ENCODE measurements at places on chromosomes 6 and 20.

DNA sequence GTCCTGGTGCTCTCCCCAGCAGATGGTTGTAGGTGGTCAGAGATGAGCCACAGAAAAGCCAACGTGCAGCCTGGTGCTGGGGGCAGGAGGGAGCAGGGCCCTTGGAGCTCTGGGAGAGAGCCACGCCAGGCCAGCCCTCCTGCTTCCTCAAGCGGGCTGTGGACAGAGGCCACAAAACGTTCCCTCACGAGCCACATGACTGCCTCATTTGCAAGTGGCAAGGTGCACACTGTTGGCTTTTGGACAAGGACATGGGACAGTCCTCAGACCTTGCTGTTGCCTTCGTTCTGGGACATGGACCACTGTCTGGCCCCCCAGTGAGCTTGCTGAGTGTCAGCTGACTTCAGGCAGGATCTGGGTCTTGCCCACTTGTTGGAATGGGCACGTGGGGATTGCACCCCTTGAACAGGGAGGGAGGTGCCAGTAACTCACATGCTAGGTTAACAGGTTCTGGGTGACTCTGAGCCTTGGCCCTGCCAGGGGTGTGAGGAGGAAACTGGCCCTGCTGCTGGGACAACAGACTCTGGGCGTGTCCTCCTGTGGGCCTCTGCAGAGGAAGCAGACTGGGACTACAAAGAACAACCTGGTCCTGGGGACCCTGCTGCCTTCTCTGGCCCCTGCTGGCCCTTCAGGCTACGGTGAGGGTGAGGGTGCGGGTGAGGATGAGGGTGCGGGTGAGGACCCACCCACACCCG lies 2.6 kb downstream of the SLCO4A1 start:
- no peak for DNase-seq

DNA sequence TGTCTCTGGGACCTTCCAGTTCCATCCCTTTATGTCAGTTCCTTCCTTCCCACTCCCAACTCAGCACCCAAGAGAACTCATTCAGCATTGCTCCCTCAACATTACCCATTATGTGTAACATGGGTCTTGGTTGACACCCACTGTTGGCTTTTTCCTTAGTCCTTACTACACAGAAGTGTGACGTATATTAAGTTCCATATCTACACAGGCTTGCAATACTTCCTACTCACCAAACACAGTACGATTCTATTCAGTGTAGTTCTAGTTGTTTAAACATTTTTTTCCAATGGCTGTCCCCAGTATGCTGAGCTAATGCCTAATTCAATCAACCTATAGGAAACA lies 37.7 kb downstream of the ARHGAP18 start:
- no peak for DNase-seq

GRCh38 chr6:146389740-146390139 lies 153.9 kb upstream of the RAB32 start:
- DNase-seq, result no peak

GRCh38 chr20:57391439-57392301 lies 474 bp downstream of the RBM38 start:
- DNase-seq, result peak; percentile 67

GRCh38 chr20:36573798-36574365 lies 485 bp downstream of the TGIF2 start:
- DNase-seq, result no peak

GRCh38 chr20:62793757-62794006 lies 2.6 kb upstream of the MRGBP start:
- DNase-seq, result no peak

DNA sequence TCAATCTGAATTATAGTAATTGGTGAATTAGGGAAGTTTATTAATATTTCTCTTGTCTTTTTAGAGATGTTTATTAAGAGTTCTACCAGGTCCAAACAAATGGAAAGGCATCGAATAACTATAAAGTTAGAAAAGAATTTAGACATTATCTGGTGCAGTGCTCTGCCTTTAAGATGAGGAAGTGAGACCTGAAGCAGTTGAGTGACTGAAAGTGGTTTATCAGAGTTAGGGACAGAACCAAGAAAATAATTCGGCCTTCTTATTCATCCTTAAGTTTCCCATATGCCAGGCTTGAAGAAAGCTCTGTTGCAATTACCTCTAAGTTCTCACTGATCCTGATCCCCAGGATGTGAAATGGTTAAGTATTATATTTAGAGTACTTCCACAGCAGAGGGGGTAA lies 94.2 kb upstream of the FLRT3 start:
- DNase-seq, result no peak

GRCh38 chr6:149482545-149483333 lies 2.1 kb downstream of the ZC3H12D start:
- DNase-seq, result no peak

DNA sequence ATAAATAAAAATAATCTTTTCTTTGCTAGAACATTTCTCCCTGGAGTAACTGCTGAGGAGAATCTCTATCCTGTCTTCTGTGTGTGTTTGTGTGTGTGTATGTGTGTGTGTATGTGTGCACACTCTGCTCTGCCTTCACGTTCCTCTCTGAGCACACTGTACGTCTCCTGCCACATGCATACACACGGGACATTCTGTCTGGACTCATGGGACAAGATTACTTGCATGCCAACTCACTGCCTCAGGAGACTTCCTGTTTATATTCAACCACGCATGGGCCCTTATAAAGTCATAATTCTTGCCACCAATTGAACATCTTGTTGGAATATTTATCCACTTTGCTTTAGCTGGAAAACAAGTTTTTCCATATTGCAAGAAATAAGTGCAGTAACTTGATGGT lies 930.6 kb downstream of the KIF16B start:
- DNase-seq, result no peak

GRCh38 chr6:167573461-167574215 lies 248.8 kb downstream of the TTLL2 start:
- DNase-seq, result no peak

DNA sequence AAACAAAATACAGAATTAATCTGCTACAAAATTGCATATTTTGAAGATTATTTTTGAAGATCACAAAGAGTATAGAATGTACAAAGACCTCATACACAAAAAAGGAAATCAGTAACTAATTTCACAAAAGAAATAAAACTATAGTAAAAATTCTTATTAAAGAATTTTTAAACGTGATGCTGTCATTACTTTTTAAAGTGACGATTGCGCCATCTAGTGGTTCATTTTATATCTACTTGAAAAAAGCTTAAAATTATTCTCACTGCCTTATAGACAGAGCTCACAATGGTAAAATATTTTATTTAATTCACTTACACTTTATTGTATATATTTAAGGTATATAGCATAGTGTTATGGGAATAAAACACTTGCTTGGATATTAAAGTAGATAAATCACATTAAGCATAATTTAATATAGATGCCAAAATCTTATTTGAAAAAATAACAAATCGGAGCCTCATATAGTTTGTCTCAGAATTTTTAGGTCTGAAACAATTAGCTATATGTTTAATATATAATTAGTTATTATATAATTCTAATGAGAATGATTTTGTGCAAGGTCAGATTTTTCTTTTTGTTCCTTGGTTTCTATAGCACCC lies 128.8 kb downstream of the PHF3 start:
- no peak for DNase-seq

GRCh38 chr6:131852200-131852599 lies 44.4 kb downstream of the ENPP1 start:
- DNase-seq, result no peak

DNA sequence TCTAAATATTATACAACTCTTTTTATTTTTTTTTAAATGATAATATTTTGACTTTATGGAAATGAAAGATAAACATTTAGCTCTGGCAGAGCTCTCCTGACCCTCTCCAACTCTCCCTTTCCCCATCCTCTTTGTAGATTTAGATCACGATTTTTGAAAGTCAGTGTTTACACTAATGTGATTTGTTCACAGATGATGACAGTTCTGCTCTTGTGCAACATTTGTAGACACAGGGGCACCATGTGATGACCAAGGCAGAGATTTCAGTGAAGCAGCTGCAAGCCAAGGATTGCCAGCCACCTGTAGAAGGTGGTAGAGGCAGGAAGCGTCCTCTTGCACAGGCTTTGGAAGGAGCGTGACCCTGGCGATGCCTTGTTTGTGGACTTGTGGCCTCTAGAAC lies 483.2 kb downstream of the QKI start:
- no peak for DNase-seq

GRCh38 chr20:36487069-36487468 lies 54.2 kb upstream of the MYL9 start:
- no peak for DNase-seq

- DNase-seq, result no peak
Observed at GRCh38 chr6:133040094-133040802, 200.9 kb upstream of the EYA4 start.

DNA sequence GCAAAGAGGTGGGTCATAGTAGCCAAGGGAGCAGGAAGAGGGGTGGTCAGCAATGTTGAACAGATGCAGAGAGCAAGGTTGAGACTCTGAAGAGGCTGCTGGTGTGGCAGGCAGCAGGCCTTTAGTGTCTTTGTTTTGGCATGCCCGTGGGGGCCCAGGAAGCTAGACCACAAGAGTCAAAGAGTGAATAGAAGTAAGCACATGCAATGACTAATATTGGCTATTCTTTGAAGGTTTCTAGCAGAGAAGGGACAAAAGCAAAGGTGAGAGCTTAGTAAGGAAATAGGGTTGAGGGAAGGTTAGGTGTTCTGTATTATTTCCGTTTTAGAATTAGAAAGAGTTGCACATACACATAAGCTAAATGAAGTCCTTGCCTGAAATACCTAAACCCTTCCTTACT lies 18.8 kb downstream of the TDRD6 start:
- DNase-seq, result no peak

DNA sequence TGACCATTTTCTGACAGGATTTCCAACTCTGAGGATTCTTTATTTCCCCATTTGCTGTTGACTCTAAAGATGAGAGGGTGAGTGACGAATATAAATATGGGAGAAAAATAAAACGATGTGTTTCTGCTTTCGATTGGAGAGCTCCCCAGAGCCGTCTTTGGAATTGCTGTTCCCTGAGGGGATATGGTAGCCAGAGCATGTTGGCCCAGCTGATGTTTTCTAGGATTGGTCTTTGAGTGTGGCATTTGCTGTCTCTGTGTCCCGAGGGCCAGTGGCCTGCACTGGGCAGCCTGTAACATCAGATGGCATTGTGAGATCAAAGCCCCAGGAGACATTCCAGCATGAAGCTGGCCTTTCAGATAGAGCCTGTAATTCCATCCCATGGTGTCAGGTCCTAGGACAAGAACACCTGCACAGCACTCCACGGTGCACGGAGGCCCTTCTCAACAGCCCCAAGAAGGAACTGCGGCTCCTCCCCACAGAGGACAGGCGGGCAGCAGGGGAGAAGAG lies 26.7 kb downstream of the PKIG start:
- DNase-seq, result no peak

DNA sequence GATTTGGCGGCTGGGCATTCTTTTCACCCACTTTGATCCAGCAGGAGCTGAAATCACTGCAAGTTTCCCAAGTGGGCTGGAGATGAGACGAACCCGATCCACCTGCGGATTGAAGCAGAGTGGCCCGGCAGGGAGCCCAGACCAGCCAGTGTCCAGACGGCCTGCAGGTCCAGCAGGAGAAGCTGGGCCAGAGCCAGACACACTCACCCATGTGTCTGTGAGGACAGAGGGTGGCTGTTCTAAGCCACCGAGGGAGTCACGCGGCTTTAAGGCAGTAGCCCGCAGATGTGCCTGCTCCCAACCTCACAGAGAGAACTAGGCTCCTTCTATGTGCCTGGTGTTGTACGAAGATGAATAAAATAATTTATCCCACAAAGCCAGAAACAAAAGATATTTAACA lies 200.7 kb downstream of the WDR27 start:
- no peak for DNase-seq

GRCh38 chr6:149235130-149235561 lies 82.4 kb upstream of the TAB2 start:
- no peak for DNase-seq

GRCh38 chr6:161199850-161200249 lies 74.0 kb downstream of the AGPAT4 start:
- DNase-seq, result no peak

DNA sequence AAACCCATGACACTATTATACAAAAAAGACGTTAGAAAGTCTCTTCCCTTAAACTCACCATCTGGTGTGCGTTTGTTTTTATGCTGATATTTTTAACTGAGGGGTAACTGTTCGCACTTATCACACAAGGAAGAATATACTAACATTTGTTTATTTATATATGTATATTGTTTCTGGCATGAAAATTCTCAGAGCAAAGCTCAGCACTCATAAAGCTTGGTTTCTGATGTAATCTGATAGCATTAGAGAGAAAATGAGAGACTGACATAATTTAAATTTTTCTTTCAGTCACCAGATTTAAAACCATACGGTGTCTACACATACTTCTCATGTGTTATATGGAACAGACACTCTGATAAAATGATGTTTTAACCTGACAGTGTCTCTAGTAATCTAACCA lies 6.9 kb downstream of the BLOC1S5 start:
- no peak for DNase-seq

DNA sequence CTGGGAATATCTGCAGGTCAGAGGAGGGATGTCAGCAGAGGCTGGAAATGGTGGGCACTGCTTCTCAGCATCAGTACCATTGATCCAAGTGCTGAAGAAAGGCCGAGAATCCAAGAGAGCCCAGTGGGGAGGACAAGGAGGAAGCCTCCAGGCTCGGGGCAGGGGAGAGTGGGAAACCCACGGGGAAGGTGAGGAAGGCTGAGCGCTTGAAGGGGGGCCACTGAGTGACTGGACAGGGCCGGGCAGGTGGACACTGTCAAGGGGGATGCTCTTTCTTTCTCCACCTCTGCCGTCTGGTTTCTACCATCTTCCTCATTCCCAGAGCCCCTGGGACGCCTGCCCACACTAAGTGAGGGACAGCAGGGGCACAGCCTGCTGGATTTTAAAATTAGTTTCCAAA lies 335.0 kb downstream of the CDH4 start:
- DNase-seq, result no peak

GRCh38 chr20:47568019-47568418 lies 66.3 kb downstream of the NCOA3 start:
- DNase-seq, result peak; percentile 13

DNA sequence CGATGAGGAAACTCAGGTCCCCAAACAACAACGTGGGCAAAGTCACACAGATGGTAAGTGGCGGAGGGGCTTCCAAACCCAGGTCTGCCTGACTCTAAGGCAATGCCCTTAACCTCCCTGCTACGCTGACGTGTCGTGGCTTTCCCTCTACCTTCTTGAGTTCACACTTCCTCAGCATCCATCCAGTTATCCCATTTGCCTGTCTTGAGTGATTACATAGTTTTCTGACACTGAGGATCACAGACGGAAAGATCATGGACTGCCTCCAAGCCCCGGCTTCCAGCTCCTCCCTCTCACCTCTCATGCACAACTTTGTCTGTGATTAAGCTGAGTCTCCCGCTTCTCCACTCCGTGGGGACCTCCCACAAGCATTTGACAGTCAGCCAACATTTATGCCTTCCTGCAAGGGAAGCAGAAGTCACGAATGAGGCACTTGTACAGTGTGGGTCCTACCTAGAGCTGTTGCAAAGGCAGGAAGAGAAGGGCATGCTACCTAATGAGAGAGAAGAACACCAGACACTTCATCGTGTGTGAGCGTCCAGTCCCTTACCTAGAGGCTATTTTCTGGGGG lies 33.8 kb downstream of the TBC1D7 start:
- DNase-seq, result no peak

GRCh38 chr6:45156075-45156474 lies 172.1 kb upstream of the RUNX2 start:
- DNase-seq, result no peak
